ENCODE measurements at places on chromosomes 6 and 20.

DNA sequence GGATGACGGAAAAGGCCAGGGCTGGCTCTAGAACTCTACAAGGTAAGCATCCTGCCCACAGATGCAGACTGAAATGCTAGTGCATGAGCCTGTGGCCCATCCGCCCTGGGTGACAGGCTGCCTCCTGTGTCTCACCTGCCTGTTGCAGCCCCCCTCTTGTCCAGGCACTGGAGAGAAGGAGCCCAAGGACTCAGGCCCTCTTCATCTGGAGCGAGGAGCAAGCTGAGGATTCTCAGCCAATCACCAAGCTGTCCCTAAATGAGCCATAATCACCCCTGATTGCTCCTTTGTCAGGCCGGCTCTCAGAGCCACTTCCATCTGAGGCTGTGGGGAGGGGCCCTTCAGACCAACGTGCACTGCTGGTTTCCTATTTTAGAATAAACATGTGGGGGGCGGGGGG, 10.0 kb upstream of the SLC32A1 start:
- DNase-seq: no peak

- no peak for DNase-seq
Measured at GRCh38 chr20:63951398-63952209, 4.6 kb downstream of the UCKL1 start.

DNA sequence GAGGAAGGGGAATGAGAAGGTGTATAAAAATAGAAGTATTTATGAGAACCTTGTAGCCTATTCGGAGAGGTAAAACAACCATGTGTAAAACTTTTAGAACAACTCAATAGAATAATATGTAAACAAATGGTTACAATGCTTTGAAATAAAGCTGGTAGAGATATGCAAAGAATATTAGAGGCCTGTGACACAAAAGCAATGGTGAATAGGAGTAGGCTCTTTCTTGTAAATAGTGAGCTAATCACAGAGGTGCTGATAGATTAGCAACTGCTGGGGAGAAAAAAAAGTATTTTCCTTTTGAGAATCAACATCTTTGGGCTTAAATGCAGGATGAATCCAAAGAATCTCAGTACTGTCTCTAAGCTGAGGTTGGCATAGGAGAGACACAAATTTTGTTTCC, 7.0 kb downstream of the TMEM200A start:
- no peak for DNase-seq

- no peak for DNase-seq
Measured at GRCh38 chr6:25278261-25278913, 787 bp upstream of the CARMIL1 start.

DNA sequence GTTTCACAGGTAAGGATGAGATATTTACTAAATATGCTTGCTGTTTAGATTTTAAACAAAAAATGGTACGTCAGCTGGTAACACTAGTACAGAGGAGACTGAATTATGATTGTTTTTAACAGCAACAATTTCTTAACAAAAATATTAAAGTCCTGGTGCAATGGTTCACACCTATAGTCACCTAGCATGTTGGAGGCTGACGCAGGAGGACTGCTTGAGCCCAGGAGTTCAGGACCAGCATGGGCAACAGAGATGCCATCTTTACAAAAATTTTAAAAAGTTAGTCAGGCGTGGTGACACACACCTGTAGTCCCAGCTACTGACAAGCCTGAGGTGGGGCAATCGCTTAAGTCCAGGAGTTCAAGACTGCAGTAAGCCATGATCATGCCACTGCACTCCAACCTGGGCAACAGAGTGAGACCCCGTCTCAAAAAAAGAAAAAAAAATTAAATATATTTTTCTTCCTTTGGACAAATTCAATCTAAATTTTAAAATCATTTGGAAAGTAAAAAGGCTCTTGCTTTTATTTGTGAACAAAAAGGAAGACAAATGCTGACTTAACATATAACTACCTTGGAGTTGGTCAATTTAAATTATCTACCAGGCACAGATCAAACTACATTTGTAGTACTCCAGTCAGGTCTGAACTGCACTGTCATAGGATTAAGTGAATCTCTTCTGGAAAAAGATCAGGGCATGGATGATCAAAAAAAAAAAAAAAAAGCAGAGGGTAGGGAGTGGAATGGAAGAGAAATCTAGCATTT, 38.2 kb upstream of the RUNX2 start:
- no peak for DNase-seq

- DNase-seq: no peak
Measured at GRCh38 chr20:44615169-44615791, 32.9 kb downstream of the PKIG start.

- DNase-seq: no peak
Measured at GRCh38 chr6:166515072-166515810, 71.2 kb downstream of the RAMACL start.

GRCh38 chr6:162181111-162181510, 546.5 kb downstream of the PRKN start:
- no peak for DNase-seq

DNA sequence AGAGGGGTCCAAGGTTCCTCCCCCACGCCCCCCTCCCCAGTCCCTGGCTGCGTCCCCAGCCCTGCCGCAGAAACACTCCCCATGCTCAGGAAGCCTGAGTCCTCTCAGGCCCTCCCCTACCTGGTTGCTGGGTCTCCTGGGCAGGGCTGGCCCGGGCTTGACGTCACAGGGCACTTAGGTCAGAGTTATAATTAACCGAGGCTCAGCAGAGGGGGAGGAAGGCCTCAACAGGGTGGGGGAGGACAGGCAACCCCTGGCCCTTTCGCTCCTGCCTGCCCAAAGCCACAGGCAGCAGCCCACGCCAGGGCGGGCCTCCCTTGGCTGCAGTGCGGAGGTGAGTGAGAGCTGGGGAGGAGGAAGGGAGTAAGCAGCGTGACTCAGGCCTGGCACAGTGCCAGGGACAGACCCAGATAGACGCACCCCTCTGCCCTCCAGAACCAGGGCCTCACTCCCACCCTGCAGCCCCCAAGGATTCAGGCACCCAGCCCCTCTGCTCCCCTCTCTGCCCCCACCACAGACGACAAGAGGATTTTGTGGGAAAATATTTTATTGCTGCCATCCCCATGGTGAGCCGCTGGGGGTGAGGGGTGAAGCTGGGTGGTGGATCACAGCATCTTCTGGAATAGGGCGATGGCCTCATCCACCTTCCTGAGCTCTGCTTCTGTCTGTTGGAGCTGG, at the start of gene VWA7:
TSS of gene VWA7 (minus strand) at position 340 of the 678 bp plus-strand sequence. CDS start 549 bp downstream, outside the sequence.
- DNase-seq: peak; percentile 80

- no peak for DNase-seq
Measured at GRCh38 chr6:41573276-41573675, 27.1 kb downstream of the FOXP4 start.

GRCh38 chr20:56273491-56273890, 25.0 kb downstream of the MC3R start:
- DNase-seq: no peak

DNA sequence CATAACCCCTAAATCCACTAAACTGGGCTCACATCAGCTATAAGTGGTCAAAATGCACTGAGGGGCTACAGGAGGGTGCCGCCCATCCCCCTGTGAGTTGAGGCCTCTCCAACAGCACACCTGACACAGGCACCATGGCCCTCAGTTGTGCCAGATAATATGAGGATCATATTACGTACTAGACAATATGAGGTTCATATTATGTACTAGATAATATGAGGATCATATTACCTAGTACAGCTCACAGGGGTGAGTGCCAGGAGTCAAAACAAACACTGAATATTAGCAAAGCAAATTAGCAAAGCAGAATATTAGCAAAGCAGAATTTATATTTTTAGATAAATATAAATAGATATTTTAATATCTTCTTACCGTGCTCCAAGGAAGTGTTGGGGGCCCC, 35.3 kb downstream of the CD24 start:
- DNase-seq: no peak

- no peak for DNase-seq
Measured at GRCh38 chr6:127966616-127967015, 65.8 kb upstream of the THEMIS start.

- no peak for DNase-seq
Measured at GRCh38 chr20:49435639-49436038, 46.8 kb downstream of the KCNB1 start.

GRCh38 chr20:23235173-23236027, 115.2 kb upstream of the NXT1 start:
- DNase-seq: no peak

DNA sequence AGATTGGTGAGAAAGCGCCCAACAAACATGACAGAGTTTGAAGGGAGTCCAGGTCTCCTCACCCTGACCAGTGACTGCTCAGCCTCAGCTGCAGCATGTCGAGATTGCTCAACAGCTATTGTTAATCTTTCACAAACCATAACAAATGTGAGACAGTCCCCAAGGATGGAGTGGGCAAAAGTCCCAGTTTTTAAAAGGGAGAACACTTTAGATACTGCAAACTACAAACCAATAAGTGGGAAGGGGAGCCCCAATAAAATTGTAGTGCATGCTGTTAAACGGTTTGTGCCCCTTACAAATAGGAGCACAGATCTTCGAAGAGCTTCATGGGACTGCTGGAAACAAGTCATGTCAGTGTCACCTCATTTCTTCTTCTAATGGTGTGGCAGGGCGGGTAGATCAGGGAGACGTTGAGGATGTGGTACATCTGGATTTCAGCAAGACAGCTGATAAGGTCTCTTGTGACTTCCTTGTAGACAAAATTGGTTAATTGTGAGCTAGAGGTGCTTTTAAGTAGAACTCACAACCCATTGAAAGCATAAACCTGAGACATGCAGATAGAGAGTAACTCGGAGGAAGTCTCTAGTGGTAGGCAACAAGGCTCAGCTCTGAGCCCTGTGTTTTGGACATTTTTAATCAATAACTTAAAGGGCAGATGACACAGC, 134.0 kb upstream of the ARMC2 start:
- DNase-seq: no peak

- no peak for DNase-seq
Measured at GRCh38 chr20:54485631-54486030, 10.2 kb downstream of the DOK5 start.

- no peak for DNase-seq
Measured at GRCh38 chr20:31875671-31876070, 5.2 kb downstream of the TTLL9 start.

DNA sequence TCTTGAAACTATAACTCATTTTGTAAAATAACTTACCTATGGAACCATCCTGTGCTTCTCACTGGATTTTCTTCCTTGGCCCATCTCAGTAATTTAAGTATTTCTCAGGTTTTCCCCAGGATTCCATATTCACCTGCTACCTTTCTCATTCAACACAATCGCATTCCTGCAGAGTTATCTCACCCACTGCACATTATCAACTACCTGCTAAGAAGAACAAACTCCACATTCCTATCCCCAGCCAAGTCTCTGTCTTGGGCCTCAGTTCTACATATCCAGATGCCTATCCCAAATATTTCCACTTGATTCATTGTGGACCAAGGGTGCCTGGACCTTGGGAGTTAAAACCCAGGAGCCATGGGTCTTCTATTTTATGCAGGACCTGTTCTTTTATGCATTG, 60.2 kb upstream of the KCNQ5 start:
- DNase-seq: no peak

- no peak for DNase-seq
Measured at GRCh38 chr6:66865771-66866170, 1158.7 kb upstream of the EYS start.

DNA sequence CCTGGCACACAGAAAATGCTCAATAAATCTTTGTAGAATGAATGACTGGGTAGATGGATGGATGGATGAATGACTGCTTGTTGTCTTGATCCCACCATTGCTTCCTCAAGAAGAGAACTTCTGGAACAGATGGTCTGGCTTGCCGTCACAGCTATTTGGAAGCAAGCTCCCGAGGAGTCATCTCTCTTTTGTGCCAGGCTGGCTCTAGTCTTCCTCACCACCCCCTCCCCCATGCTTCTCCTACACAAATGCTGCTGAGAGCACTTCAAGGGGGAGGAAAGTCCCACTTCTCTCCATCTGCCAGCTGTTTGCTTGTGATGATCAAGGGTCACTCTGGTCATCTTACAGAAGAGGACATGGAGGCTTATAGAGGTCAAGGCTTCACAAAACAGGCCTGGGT, 11.6 kb upstream of the KCNG1 start:
- no peak for DNase-seq

GRCh38 chr6:56292505-56293181, 45.3 kb upstream of the COL21A1 start:
- DNase-seq: no peak

GRCh38 chr20:43138061-43138770, 51.5 kb downstream of the PTPRT start:
- no peak for DNase-seq

DNA sequence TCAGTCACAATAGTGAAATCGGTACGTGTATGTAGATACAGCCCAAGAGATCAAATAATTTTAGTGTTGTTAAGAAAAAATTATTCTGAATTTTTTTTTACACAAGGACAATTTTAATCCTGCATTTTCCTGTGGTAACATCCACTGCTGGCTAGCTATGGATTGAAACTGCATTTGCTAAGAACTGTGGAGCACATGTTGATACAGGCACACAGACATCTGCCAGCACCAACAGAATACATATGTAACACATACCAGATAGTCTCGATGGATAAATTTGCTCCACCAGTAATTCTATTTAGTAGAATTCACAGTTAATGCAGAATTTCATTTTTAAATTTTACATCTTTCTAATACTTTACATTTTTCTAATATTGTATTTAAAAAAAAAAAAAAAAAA, 2.2 kb downstream of the ASIP start:
- DNase-seq: no peak

DNA sequence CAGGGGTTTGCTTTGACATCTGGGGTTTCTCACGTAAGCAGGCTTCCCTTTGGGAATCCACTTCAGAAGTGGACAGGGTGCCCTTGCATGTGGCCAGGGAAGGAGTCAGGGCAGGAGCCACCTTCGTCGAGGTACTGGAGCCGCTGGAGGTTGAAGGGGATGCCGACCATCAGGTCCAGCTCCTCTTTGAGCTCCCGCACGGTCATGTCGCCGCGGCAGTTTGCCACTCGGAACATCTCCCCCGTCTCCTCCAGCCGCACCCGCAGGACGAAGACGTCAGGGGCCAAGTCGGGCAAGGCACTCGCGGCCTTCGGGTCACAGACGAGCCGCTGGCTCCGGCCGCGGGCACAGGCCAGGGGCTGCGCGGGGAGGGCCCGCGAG, 360 bp downstream of the ANKRD60 start:
- no peak for DNase-seq

- DNase-seq: no peak
Measured at GRCh38 chr6:3281631-3282475, 23.1 kb downstream of the PSMG4 start.
